ENCODE measurements at places on chromosomes 1 and 21.

- no peak for ATAC-seq
Observed at GRCh38 chr1:228983661-228984060, 248.4 kb downstream of the RHOU start.

GRCh38 chr1:177082855-177083693 is 81.4 kb downstream of the ASTN1 start:
- no peak for ATAC-seq

DNA sequence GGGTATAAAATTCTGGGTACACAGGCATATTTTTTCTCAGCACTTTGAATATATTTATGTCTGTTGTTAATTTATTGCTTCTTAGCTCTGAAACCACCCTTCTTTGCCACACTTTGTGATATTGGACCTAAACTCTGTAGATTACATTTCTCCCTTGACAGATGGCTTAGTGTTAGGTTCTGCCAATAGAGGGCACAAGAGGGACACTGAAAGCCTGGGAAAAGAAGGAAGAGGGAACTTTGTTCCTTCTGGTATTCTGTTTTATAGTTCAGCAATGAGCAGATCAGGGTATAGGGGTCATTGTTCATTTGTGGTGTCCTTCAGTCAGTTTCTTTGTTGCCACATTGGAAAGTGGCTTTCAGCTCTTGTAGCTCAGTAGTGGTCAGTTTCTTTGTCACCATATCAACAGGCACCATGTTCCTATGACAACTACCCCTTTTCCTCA is 423.5 kb upstream of the PROX1 start:
- no peak for ATAC-seq

- ATAC-seq: no peak
Observed at GRCh38 chr21:43882952-43883545, 18.0 kb downstream of the AGPAT3 start.

- ATAC-seq: no peak
Observed at GRCh38 chr1:119477710-119478109, 29.3 kb upstream of the HSD3B1 start.
